ENCODE measurements at places on chromosomes 16 and 17. TPM values are rescaled to one million over a fixed set of nuclear protein-coding genes. Genes with fewer than 3 reads are reported as not detected.

Gene TSEN54
- 19.8 TPM for total RNA-seq

DNA sequence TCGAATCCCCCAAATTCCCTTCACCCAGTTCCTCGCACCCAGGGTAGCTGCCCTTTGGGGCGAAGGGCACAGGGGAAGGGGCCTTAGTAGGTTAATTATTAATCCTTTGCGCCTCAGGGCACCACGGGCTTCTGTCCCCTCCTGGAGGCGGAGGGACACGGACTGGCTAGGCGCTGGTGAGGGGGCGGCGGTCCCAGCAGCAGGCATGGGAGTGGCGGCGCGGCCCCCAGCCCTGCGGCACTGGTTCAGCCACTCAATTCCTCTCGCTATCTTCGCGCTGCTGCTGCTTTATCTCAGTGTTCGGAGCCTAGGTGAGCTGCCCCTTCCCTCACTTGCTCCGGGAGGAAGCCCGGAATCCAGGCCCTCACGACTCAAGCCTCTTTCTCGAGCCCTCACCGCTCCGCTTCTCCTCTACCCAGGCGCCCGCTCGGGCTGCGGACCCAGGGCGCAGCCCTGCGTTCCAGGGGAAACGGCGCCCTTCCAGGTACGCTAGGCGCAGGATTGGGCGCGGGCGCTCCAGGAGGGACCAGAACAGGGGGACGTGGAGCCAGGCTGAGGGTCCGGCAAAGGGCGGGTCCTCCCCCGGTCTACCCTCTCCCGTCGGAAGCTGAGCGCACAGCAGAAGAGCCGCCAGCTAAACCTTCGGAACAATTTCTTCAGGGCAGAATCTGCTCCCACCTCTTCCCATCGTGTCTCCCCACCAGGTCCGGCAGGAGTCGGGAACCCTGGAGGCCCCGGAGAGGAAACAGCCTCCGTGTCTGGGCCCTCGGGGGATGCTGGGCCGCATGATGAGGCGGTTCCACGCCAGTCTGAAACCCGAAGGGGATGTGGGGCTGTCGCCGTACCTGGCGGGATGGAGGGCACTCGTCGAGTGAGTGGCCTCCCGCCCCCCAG is at the start of gene GLTPD2:
Gene GLTPD2, plus strand, starts transcription at position 158 of the 894 bp plus-strand sequence. Its CDS starts 48 bp downstream, at position 206.
- DNase-seq, result no peak

Gene REXO5
- total RNA-seq, result 2.0 TPM

DNA sequence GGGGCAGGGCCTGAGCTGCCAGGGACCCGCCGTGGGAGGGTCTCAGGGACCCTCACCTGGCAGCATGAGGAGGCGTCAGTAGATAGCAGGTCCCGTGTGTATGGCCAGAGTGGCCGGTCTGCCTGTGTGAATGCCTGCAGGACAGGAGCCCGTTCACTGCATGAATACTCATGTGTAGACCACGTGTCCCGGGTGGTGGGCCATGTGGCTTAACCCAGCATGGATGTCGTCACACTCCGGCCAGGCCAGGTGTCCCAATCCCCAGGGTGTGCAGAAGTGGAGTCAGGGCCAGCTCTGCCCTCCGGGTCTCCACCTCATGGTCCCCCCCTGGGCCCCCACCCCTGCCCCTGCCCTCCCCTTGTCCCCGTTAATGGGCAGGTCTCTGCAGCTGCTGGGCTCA is 53.7 kb downstream of the BAHCC1 start:
- no peak for DNase-seq

DNA sequence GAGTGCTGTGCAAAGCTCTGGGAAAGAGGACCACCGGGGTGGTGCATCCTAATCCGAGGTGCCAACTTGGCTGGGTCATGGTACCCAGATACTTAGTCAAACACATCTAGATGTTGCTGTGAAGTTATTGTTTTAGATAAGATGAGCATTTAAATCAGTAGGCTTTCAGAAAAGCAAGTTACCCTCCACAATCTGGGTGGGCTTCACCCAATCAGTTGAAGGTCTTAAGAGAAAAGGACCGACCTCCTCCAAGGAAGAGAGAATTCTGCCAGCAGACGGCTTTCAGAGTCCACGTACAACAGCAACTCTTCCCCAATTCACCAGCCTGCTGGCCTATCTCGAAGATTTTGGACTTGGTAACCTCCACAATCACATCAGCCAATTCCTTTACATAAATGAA is 338.1 kb downstream of the C16orf95 start:
- DNase-seq, result no peak

Gene NUPR1
- 195 TPM for total RNA-seq

GRCh38 chr17:70336411-70336810 is 167.1 kb downstream of the KCNJ2 start:
- no peak for DNase-seq

GRCh38 chr17:77266213-77266612 is 125.4 kb downstream of the SEC14L1 start:
- no peak for DNase-seq

Data from pancreas (tissue), 10 donors.